ENCODE measurements at places on chromosomes 11 and 22. TPM values are rescaled to one million over a fixed set of nuclear protein-coding genes. Genes with fewer than 3 reads are reported as not detected.

Gene INPP5J
- 24.1 TPM for total RNA-seq

DNA sequence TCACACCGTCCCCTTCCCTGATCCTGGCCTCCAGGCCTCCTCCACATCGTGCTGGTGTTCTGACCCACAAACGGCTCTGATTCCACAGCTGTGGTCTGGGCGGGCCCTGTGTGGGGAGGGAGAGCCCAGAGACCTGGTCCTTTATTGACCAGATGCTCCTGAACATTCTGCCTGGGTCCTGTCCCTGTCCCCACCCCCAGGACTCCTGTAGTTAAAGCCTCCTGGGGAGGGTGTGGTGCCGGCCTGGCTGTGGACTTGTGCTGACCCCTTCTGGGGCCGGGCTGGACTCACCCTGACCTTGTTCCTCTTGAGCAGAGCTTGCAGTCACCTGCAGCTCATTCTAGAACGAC, 128.7 kb downstream of the CTTN start:
- DNase-seq, result no peak

Gene ADM2
- 0.95 TPM for total RNA-seq

- DNase-seq, result no peak
Observed at GRCh38 chr11:128407962-128408361, 179.4 kb downstream of the ETS1 start.

GRCh38 chr11:73323464-73323863, 15.4 kb downstream of the ARHGEF17 start:
- peak; percentile 64 for DNase-seq

DNA sequence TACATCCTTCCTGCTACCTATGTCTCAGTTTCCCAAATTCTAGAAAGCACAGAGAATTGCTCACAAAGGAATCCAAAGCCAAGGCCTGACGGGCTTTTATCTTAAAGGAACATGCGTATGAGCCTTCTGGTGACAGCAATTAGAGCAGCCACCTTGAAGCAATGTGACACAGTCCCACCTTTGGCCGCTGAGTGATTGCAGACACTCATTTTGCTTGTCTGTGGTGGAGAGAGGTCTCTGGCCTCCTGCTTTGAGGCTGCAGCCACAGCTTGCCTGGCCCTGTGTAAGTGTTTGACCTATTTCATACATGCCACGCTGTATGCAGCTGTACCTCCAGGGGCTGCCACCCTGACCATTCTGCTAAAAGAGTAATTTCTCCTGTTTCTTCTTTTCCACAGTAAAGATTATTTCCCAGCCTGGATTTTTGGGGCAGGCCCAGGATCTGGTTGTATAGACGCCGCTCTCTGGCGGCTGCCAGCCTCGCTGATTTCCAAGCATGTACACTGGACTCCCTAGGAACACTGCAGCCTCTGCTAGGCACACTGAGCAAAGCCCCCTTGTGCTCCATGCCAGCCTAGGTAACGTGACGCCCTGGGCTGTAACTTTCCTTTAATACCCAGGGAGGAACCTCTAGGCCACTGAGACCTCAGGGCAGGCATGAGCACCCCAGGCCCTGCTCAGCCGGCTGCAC, 1.1 kb upstream of the TMA7B start:
- no peak for DNase-seq

GRCh38 chr11:114259551-114259983, 36.6 kb upstream of the NNMT start:
- DNase-seq, result no peak

Gene SYCE3
- not detected for total RNA-seq
